Ovary (tissue), 10 donors: ENCODE measurements at places on chromosomes 3 and 15. TPM values are rescaled to one million over a fixed set of nuclear protein-coding genes. Genes with fewer than 3 reads are reported as not detected.
A peak's percentile ranks its signal among the peaks of the same experiment; 100 is the strongest.

The IL5RA gene
- 0.63 TPM for polyA plus RNA-seq

The BLM gene
- polyA plus RNA-seq, result 1.3 TPM

The OR5K2 gene
- polyA plus RNA-seq, result not detected

The GOLGA6D gene
- 0.02 TPM for polyA plus RNA-seq

The ARPP21 gene
- not detected for polyA plus RNA-seq

The NAALADL2 gene
- polyA plus RNA-seq, result 2.3 TPM

The TM4SF4 gene
- polyA plus RNA-seq, result 0.10 TPM

The ATP8B4 gene
- polyA plus RNA-seq, result 11.3 TPM

The KBTBD12 gene
- polyA plus RNA-seq, result 0.12 TPM

The VEPH1 gene
- polyA plus RNA-seq, result 0.48 TPM

The CLRN1 gene
- not detected for polyA plus RNA-seq

The PLA2G4F gene
- polyA plus RNA-seq, result 0.07 TPM

The AGTR1 gene
- 1.7 TPM for polyA plus RNA-seq

The IL20RB gene
- polyA plus RNA-seq, result 0.39 TPM

The CNTN6 gene
- 0.04 TPM for polyA plus RNA-seq

DNA sequence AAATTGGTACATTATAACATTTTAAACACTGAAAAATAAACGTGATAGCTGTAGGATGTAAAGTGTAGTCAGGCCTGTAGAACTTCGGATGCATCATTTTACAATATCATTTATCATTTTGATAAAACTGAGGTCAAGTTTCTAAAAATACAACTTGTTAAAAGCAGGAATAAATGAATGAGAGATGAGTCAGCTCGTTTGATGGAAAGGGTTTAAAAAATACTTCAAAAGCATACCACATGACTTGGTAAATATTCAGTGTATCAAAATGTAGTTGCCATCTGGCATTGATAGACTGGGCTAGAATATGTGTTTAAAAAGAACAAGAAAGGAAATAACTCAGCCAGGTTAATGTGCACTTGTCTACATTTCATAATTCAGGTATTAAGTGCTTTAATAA lies 357.0 kb downstream of the TIGIT start:
- no peak for DNase-seq

DNA sequence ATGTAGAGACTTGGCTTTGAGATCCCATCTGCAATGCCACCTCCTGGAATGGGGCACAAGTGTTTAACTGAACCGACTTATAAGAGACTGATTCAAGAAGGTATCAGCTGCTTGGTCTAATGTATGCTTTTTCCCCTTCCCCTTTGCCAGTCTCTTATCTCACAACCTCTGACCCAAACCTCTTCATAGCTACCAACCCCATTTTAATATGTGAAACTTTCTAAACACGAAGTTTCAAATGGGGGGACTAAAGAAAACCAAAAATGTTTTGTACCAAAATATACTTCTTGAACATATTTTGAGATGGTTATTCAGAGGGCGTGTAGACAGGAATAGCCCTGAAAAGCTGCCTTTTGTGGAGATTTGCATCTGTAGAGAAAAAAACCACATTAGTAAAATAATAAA lies 73.1 kb downstream of the OXSM start:
- no peak for DNase-seq

- no peak for DNase-seq
Observed at GRCh38 chr3:52506266-52506966, 11.3 kb downstream of the STAB1 start.

DNA sequence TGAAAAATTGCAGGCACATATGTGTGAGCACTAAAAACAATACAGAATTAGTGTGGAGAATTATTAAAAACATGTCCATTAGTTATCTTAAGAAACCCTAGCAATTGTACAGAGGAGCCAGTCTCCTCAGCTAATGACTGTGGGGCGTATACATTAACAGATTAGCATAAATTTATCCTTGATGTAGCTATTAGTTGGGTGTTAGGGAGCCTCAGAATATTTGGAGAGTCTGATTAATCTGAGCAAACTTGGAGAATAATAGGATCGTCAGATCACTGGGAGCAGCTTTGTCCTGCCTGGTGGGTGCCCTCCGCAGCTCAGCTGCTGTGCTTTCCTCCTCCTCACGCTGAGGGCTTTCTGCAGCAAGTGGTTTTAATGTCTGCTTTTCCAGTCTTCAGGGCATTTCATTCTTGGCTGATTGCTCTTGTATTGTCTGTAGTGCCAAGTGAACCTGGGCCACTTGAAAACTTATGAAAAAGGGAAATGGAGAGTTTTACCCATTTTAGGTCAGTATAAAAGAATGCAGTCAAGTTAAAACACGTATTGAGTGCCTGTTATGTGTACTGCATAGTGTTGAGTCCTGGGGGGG lies 417.4 kb upstream of the SEMA6D start:
- no peak for DNase-seq

GRCh38 chr3:157058392-157059071 lies 101.4 kb downstream of the CCNL1 start:
- no peak for DNase-seq

- DNase-seq, result no peak
Observed at GRCh38 chr3:21188459-21188858, 562.6 kb downstream of the ZNF385D start.

DNA sequence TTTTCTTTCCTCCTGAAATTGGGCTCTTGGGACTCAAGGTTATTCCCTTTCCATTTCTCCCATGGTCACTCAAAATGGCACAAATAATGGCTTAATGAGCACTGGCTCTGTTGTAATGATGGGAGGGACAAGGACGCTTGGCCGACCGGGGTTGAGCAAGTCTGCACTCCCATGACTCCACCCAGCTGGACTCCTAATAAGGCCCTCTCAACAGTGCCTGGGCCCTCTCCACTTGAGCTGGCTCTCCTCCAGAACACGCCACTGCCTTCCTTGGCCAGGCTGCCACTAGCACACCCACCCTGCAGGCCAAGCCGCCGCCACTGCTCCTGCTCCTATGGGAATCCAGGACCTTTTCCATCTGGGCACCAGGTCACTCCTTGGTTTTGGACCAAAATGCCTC lies 42.3 kb downstream of the ADCY5 start:
- DNase-seq, result peak; percentile 79

DNA sequence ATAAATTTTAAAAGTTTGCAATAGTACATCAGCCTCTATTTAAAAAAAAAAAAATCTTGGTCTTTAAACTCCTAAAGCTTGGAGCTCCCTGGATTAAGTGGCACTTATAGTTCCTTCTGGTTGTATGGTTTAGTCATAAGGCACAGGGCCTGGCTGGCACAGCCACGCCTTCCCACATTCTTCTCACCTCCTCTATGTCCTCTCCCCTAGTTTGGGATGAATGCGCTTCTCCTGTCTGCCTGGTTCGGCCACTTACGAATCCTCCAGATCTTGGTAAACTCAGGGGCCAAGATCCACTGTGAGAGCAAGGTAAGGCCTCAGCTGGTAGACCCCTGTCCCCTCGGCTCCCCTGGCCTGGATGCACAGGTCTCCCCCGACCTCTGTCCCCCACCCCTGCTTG lies 10.0 kb downstream of the ANKDD1A start:
- no peak for DNase-seq

DNA sequence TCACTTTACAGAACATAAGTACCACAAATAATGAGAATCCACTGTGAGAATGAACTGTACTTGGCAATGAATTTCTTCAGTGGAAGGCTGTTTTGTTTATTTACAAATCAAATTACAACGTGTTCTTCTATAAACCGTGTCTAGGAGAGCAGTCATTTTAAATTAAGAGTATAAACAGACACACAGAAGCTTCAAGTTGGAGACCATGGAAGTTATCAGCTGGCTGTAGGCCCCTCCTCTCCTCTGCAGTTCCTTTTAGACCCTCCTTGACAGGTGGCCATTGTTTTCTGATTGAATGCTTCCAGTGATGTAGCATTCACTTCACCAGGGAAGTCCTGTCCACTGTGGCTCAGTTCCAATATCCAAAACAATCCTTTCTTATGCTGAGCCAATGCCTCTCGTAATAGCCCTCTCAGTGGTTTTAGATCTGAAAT lies 7.3 kb upstream of the MAPK6 start:
- no peak for DNase-seq

DNA sequence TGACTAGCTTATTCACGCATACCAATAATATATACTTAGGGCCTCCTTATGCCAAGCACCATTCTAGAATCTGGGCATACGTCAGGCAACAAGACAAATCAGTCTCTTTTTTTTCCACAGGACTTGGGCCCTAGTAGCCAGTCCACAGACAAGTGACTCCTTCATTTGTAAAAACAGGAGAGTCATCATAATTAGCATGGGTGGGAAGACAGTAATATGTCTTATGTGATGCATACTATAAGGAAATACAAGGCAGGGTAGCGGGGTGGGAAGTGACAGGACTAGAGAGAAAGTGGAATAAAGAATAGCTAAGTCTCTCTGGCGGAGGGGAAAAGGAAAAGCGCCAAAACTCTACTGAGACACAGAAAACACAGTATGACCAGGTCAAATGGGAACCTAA lies 439.6 kb upstream of the MDFIC2 start:
- no peak for DNase-seq

DNA sequence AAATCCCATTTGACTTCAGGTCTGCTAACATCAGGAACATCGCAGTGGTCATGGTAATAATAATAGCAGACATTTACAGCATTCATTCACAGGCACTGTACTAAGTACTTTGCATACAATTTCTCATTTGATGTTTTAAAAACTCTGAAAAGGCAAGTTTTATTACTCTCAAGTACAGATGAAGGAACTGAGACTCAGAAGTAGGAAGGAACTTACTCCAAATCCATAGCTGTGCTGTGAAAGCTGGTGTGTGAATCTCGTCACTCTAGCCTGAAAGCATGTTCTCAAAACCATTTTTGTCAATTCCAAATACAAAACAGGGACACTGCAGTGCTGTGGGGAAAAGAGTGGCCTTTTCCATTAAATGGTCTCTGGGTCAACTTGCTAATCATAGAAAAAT lies 179.9 kb downstream of the FAM43A start:
- no peak for DNase-seq

DNA sequence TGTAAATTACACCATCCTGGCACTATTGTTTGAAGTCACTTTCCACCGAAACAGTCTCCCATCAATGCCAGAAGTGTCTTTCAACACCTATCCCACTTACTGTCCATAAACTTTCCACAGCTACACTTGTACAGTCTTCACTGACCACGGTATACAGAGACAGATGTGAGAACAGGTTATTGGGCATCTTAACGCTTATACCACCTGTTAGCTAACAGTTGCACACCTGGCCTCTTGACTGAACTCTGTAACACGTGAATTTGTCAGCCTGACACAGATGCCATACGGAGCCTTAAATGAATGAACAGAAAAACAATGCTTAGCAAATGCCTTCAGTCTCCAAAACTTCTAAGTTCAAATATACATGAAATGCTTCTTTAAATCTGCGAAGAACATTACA lies 440.5 kb downstream of the SHQ1 start:
- DNase-seq, result no peak

DNA sequence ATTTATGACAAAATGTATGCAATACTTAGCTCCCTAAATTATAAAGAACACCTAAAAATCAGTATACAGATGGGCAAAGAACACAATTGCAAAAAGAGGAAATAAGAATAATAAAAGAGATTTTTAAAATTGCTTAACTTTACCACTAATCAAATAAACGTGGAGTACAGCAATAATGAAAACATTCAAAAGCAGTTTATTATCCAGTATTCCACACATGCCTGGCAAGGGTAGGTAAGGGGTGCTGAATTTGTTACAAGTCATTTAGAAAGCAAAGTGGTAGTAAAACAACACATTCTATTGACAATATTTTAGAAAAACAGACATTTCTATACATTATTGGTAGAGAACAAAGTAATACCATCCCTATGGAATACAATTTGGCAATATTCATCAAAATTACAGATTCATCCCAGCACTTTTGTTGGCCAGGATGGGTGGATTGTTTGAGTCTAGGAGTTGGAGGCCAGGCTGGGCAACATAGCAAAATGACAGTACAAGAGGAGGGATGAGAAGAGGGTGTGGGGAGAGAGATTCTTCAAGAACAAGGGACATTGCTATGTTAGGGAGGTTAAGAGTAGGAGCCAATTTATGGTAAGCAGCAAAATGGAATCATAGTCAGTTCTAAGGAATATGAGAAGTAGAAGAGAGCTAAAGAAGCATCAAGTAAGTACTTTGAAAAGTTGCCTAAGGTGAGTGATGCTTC lies 3.7 kb upstream of the ACKR4 start:
- DNase-seq, result no peak

- DNase-seq, result no peak
Observed at GRCh38 chr3:11948866-11949265, 55.3 kb upstream of the SYN2 start.

DNA sequence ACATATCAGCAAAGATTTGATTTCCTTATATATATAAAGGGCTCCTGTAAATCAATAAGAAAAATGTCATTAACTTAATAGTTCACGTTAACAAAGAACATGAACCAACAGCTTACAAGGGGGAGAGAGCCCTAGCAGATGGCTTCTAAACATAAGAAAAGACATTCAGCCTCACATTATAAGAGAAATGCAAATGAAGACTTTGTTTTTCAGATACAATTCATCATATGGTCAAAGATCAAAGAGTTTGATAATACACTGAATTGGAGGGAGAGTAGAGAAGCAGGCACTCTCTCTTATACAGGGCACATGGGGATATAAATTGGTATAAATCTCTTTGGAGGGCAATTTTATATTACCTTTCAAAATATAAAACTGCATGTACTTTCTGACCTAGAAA lies 21.1 kb downstream of the RBP2 start:
- DNase-seq, result no peak

DNA sequence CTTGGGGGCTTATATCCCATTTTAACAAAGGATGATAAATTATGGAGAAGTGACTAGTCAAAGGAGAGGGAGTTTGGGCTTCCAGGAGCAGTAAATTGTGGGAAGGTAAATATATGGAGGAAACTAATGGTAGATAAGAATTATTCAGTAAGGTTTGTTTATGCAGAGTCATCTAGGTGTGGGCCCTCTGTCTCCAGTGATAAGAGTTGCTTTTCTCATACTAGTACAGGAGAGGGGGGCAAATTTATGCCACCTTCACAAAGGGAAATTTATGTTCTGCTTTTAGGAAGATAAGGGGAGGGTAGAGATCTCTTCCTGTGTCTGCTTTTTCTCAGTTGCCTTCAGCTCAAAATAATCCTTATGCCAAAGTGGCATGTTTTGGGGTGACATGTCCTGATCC lies 383.7 kb upstream of the PPP2R3A start:
- no peak for DNase-seq

- no peak for DNase-seq
Observed at GRCh38 chr3:16199769-16200168, 25.3 kb downstream of the GALNT15 start.

DNA sequence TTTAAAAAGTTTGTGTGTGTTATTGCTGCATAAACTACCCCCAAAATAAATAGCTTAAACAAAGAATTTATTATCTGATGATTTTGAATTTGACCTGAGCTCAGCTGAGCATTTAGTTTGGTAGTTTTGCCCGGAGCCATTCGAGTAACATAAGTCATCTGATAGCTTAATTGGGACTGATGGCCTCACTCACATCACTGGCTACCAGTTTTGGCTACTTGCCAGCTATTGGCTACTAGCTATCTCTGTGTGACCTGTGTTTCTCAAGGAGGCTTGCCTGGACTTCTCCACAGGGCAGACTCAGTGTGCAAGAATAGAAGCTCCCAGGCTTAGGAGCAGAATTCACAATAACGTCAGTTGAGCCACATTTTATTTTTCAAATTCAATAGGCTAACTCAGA lies 9.0 kb downstream of the CNTN3 start:
- no peak for DNase-seq

GRCh38 chr15:60774829-60775463 lies 296.0 kb upstream of the ICE2 start:
- DNase-seq, result no peak

- DNase-seq, result no peak
Observed at GRCh38 chr3:140770977-140771667, 93.3 kb downstream of the TRIM42 start.

GRCh38 chr3:101204246-101204645 lies 116.1 kb downstream of the IMPG2 start:
- no peak for DNase-seq
